Activated T-cell treated with anti-CD3 and anti-CD28 coated beads, Interleukin-2, amount 50 U/mL, for 72 hours (primary cell): ENCODE measurements at places on chromosomes 1 and 21. TPM values are rescaled to one million over a fixed set of nuclear protein-coding genes. Genes with fewer than 3 reads are reported as not detected.
A peak's percentile ranks its signal among the peaks of the same experiment; 100 is the strongest.

DNA sequence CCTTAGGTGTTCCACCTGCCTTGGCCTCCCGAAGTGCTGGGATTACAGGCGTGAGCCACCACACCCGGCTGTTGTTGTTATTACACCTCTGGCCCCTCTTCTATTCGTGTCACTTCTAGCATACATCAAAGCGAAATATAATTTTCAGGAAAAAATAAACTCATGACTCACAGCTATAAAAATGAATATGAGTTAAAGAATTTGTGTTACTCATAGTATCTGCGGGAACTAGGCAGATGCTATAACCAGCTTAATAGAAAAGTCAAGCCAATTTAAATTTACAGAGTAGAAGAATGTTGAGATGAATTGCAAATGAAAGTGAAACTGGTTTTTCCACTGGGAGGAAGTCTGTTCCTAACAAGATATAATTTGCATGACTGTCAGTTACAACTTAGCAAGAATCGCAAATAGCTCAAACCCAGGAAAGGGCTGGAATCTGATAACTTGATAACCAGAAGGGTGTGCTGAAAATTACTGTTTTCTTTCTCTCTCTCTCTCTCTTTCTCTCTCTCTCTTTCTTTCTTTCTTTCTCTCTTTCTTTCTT, 11.2 kb downstream of the OR2W3 start:
- DNase-seq = peak; percentile 19

DNA sequence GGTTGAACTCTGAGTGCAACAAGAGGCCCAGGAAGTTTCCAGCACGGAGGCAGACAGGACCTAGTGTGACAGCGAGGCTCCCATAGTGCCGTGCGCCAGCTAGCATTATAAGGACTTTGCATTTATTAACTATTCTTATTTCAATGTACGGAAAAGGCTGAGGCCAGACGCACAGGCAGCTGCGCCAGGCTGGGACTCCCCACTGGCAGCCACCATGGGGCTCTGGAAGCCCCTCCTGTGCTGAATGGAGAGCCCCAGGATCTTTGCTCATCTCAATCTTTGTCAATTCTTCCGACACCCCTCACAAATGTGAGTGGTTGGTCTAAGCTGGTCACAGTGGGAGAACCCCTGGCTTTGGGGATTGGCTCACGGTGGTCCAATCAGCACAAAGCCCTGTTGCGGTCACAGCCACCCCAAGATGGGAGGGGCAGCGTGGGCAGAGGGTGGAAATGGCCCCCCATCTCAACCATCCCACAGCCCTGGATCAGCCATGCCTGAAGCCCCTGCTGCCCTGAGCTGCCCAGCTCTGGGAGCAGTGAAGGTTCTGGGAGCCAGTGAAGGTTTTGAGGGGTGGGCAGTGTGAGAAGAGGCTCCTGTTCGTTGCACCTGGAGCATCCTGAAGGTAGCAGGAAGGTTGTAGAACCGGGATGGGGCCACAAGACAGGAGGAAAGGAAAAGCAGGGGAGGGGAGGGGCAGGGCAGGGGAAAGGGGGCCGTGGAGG, 59.5 kb upstream of the ADARB1 start:
- no peak for DNase-seq

DNA sequence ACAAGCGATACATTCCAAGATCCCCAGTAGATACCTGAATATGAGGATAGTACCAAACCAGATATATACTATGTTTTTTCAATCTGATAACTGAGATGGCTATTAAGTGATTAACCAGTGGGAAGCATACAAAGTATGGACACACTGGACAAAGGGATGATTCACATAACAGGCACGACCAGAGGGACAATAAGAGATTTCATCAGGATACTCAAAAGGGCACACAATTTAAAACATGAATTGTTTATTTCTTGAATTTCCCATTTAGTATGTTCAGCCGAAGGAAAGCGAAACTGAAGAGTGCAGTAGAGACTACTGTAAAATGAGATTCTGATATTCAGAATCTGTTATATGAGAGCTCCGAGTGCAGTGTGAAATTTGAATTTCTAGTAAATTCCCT, 10.6 kb downstream of the ZZZ3 start:
- DNase-seq = no peak

The IL19 gene
- total RNA-seq = not detected

DNA sequence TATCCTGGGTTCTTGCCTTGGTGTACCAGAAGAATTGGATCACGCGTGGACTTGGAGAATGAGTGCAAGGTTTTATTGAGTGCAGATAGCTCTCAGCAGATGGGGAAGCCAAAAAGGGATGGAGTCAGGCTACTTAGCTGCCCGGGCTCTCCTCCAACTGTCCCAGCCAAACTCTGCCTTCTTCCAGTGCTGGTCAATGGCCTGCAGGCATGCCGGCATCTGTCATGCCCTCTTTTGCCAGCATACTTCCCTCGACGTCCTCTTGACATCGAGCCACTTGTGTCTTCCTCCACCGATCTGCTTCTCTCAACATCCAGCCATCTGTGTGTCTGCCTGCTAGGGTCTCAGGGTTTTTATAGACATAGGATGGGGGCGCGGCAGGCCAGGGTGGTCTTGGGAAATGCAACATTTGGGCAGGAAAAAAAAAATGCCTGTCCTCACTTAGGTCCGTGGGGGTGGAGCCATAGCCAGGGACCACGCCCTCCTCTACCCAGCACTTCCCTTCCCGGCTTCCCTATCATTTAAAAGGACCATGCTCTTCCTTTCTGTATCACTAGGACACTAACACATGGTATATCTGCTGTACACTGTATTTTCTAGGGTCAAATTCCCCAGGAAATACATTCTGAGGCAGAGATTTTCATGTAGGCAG, 47.0 kb upstream of the BCAR3 start:
- DNase-seq = no peak

GRCh38 chr1:53438427-53439336, 20.5 kb upstream of the DMRTB1 start:
- DNase-seq = no peak

- no peak for DNase-seq
Observed at GRCh38 chr1:51342591-51343206, 12.3 kb upstream of the TTC39A start.

GRCh38 chr1:151801846-151802245, 3.4 kb downstream of the LINGO4 start:
- DNase-seq = no peak

DNA sequence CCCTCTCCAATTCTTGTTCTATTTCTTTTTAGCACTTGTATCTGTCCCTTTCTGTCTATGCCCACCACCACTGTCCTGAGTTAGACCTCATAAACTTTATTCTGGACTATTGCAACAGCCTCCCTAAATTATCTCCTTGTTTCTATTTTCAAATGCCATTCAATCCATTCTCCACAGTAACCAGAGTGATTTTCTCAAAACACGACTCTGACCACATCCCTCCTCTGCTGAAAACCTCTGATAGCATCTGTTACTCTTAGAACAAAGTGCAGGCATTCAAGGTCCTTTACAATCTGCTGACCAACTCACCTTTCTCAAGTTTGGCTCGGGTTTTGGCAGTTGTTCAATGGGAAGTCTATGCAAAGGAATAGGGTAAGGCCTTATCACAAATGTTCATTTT, 22.8 kb upstream of the GPX7 start:
- DNase-seq = no peak

GRCh38 chr1:179881642-179882252, 338 bp upstream of the TOR1AIP1 start:
- no peak for DNase-seq

DNA sequence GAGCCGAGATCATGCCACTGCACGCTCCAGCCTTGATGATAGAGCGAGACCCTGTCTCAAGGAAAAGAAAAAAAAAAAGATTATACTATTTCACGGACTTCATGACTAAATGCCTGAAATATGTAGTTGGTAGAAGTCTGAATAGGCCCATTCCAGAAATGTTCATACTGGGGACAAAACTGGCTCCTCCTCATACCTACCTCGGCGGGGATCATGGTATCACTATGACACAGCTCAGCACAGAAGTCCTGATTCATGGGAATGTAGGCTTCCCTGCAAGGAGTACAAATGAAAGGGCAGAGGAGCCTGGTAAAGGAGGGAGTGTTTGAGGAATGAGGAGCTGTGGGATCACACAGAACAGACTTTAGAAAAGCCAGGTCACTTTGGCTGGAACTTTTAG, 5.0 kb downstream of the SPATA46 start:
- no peak for DNase-seq

- no peak for DNase-seq
Observed at GRCh38 chr1:48025076-48025475, 27.9 kb upstream of the TRABD2B start.

GRCh38 chr1:230575886-230576500, 66.3 kb upstream of the COG2 start:
- no peak for DNase-seq

The TNNT2 gene
- not detected for total RNA-seq

The SMCP gene
- total RNA-seq = not detected

DNA sequence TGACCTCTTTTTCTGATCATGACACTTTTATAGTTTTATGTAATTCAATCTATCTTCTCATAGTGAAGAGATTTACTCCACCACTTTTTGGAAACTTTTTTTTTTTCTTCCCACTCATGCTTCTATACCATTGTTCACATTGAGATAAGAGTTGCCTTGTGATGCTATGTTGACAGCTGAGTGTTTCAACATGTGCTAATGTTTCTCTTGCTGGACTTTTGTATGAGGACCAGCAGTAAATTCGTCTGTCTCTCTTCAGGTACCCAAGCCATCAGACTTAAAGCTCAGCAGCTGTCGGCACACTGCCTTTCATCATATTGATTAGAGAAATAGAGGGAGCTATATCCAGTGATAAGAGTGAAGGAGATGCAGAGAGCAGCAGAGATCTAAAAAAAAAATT, 227.0 kb downstream of the GRIK1 start:
- no peak for DNase-seq

DNA sequence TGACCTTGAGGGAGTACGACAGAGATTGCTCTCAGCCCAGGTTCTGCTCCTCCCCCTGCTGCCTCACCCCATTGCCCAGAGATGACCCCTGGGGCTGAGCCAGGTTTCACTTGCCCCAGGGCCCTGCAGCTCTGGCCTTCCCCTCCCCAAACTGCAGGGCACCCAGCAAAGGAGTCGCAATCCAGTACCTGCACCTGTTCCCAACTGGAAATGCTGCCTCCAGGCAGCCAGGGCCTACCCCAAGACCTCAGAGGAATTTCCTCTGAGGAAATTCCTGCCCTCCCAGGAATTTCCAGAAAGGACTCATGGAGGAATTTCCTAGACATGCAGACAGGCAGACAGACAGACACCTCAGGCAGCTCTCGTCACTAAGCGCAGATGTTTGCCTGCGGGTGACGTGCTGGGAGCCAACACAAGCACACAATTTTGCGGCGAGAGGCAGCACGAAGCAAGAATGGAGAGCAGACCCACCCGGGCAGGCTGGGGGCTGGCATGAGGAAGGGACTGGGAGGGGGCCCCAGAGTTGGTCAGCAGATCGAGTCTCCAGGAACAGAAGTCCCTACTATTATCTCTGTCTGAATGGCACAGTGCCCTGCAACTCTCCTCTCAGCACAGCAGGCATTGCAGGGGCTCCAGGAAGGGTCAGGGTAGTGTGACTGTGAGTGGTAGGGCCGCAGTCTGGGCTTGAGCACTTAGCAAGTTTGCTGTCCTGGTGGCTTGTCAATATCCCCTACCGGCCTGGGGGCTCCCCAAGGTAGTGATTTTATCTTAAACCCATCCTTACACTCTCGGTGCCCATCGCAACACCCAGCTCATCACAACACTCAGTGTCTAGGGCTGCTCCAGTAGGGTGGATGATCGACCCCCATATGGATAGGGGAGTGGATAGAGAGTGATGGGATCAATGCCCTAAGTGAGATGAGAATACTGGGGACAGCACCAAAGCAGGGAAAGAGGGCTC, 2.9 kb upstream of the EFNA1 start:
- no peak for DNase-seq

DNA sequence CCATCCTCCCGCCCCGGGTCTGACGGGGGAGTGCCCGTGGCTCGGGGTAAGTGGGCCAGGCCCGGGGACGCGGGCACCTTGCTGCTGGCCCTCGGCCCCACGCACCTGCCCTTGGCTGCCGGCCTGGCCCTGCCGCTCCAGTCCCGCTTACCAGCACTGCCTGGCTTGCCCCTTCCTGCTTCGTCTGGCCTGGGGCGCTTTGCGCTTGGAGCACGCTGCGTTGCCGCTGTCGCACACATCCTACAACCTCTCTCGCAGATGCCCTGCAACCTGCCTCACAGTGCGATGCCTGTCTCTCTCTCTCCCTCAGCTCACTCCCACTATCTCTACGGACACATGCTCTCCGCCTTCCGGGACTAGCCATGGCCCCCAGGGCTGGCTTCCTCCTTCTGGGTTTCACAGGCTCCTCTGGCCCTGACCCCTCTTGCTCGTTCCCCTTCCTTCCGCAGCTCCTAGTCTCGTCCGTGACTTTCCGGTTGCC, 9.7 kb downstream of the MYOG start:
- no peak for DNase-seq

GRCh38 chr21:46394595-46395104, 64.0 kb upstream of the DIP2A start:
- DNase-seq = no peak

DNA sequence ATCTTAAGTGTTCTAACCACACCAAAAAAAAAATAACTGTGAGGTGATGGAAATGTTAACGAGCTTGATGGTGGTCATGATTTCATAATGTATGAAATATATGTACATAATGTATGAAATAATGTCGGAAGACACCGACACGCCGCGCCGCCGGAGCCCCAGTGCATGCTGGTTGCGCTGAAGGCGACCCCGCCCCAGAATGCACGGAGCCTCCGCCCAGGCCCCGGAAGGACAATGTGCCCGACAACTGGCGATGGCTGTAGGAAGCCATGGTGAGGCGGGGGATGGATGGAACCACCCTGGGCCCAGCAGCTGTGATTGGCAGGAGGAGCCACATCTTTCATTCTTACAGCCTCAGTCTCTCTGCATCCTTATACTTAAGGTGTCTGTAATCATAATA, 7.4 kb downstream of the OR2T10 start:
- no peak for DNase-seq

The PLPPR4 gene
- total RNA-seq = not detected

DNA sequence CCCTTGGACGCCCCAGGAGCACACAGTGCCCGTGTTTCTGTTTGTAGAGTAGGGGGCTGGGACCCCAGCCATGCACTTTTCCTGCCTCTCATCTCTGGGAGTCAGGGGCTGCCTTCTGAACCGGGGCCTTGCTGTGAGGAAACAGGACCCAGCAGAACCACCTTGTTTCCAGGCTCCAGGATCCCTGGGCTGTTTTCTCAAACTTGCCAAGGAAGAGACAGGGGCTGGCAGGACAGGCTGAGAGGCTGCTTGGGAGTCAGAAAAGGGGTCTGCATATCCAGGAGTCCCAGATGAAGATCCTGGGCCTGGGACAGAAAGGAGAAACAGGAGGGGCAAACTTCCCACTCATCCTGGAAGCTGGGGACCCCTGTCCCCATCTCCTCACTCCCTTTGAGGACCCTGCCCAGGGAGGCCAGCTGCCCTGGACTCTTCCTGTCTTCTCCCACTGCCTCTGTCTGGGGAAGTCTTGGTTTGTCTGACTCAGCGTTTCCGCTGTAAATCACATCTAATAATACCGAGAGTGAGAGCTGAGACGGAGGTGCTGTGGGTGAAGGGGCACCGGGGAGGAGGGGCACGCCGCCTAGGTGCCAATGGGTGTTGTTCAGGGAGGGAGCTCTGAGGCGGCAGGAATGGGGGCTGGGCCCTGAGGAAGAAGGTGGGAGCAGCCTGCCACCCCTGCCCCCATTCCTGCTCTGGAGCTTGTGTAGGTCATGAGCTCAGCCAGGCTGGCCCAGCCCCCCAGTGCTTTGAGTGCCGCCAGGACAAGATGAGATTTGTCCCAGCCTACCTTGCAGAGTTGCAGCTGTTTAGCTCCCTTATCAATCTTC, 16.7 kb downstream of the POU3F1 start:
- peak; percentile 87 for DNase-seq

The USH2A gene
- not detected for total RNA-seq

The NBPF10 gene
- total RNA-seq = 2.5 TPM
